ENCODE measurements at places on chromosomes 3 and 15.

DNA sequence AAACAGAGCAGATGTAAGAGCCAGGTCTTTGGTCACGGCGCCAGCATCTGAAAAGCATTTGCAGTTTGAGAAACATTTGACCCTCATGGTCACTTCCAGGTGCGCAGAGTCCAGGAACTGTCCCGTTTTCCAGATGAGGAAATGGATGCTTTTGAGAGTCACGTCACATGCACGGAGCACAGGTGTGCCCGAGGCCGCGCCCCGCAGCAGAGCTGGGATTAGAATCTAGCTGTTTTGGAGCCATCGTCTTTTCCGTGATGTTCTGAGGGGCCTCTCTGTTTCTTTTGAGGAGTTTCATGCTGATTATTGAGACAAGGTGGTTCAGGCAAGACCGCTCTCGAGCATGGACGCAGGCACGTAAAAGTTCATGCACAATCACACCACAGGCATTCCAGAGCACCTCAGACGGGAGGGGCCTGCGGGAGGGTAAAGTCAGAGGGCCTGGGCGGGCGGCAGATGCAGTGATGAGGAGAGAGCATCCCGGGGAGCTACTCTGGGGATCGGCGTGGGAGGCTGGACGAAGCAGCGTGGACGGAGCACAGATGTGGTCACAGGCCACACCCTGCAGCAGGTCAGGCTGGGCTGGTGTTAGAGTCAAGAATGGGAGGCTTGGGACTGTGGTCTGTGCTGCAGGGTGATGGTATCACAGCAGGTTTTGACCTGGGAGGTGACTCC is 139.2 kb upstream of the MEF2A start:
- no peaks in the 10 kb centered on the region for H3K36me3 ChIP-seq
- H3K27me3 ChIP-seq, result no peaks in the 10 kb centered on the region
- no peak overlapping the region for H3K27ac ChIP-seq
- peaks cover 19% of the 10 kb centered on the region for H3K4me1 ChIP-seq
- no peak for DNase-seq

DNA sequence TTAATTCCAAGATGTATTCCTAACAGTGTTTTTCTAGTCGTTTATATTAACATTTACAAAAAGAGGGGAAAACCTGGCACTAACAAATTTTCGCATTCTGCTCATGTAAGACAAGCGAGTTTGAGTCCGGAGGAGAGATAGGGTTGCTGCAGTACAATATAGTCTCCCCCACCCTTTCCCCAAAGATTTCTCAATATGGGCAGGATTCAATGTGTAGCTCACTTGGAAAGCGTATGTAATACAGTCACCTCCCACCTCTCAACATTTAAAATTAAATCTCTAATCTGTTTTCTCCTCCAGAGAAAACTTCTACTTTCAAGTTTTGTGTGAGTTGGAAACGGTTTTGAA is 57.9 kb downstream of the CMSS1 start:
- peaks cover 31% of the 10 kb centered on the region for H3K27me3 ChIP-seq
- peak overlapping the region; percentile 66 for H3K4me3 ChIP-seq
- no peaks in the 10 kb centered on the region for H3K36me3 ChIP-seq
- no peaks in the 10 kb centered on the region for H3K4me1 ChIP-seq
- DNase-seq, result no peak

DNA sequence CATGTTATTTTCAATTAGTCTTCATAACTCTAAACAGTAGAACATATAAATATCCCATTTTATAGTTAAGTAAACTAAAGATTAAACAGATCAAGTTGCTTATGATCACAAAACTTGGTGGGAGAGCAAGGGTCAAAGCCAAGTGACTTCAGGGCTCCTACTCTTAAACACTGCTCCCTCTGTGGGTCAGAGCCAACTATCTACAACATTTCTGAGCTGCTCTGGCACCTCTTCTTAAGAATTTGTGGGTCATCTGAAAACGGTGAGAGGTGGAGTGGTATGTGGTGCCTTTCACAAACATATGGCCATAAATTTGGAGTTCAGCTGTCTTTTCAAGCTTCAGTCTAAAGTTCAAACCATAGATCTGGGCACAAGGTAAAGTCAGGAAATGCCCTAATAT is 10.9 kb downstream of the ATG3 start:
- H3K27me3 ChIP-seq, result no peaks in the 10 kb centered on the region
- H3K36me3 ChIP-seq, result peaks cover 7% of the 10 kb centered on the region
- no peaks in the 10 kb centered on the region for H3K4me1 ChIP-seq
- DNase-seq, result no peak
- no peak overlapping the region for H3K27ac ChIP-seq
- H3K4me3 ChIP-seq, result no peak overlapping the region

DNA sequence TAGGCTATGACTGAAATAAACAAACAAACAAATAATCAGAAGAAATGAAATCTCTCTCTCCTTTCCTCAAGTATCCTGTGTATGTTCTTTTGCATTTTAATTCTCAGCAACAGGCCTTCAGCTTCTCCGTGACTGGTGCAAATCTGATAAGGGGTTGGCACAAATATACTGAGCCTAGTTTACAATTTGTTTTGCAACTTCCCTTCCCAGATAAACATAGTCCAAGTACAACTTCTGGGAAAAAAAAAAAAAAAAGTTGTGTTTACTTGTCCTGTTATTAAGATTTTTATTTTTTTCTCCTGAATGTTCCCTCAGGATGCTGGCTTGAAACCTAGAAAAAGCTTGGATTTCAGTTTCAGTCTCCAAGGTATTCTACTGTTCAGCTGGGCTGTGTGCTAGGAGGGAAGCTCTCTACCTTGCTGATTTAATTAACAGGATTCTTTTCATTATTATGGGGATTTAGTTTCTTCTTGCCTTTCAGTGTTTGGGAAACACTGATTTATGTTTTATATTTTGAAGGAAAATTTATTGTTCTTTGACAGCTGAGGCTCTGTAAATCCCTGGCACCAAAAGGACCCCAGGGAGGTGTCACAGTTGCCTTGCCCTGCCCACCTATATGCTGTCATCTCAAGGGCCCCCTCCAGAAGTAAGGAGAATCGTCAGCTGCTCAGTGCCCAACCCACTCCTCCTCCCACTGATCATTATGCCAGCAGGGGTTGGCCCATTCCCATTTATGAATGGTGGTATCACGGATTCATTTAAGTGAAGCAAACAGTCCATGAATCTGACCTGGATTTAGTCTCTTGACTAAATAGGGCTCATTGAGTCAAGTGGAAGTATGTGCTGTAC is 185.2 kb downstream of the MEIS2 start:
- no peak overlapping the region for H3K4me3 ChIP-seq
- H3K4me1 ChIP-seq, result peaks cover 4% of the 10 kb centered on the region
- no peak overlapping the region for H3K27ac ChIP-seq
- no peaks in the 10 kb centered on the region for H3K36me3 ChIP-seq
- H3K27me3 ChIP-seq, result no peaks in the 10 kb centered on the region

- no peak overlapping the region for H3K4me3 ChIP-seq
- peaks cover 37% of the 10 kb centered on the region for H3K4me1 ChIP-seq
- H3K36me3 ChIP-seq, result no peaks in the 10 kb centered on the region
- no peak overlapping the region for H3K27ac ChIP-seq
- DNase-seq, result no peak
- H3K27me3 ChIP-seq, result no peaks in the 10 kb centered on the region
These were observed 49.9 kb upstream of the FURIN start for GRCh38 chr15:90818251-90819210.

- no peak overlapping the region for H3K4me3 ChIP-seq
- no peaks in the 10 kb centered on the region for H3K36me3 ChIP-seq
- H3K27ac ChIP-seq, result peak overlapping the region; percentile 65
- no peak for DNase-seq
These were observed 9.2 kb downstream of the CADM2 start for GRCh38 chr3:84967767-84968581.

DNA sequence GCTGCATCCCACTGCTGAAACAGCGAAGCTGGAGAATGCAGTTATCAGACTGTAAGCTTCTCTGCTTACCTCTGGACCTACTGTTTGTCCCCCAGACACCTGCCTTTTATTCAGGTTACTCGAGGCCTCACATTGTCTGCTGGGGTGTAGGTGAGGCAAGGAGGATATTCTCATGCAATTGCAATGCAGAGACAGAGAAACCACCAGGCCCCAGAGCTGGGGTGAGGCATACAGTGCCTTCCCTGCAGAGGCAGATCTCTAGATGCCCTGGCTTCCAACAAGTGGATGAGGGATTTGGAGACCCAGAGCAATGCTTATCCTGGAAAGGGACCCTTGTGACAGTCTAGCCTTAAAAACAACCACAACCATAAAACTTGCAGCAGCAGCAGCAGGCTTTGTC is 263.4 kb upstream of the ST8SIA2 start:
- H3K4me1 ChIP-seq, result peaks cover 4% of the 10 kb centered on the region
- no peak overlapping the region for H3K4me3 ChIP-seq
- DNase-seq, result no peak

GRCh38 chr3:129727707-129728106 is 121.2 kb upstream of the PLXND1 start:
- no peaks in the 10 kb centered on the region for H3K27me3 ChIP-seq
- no peak overlapping the region for H3K27ac ChIP-seq

DNA sequence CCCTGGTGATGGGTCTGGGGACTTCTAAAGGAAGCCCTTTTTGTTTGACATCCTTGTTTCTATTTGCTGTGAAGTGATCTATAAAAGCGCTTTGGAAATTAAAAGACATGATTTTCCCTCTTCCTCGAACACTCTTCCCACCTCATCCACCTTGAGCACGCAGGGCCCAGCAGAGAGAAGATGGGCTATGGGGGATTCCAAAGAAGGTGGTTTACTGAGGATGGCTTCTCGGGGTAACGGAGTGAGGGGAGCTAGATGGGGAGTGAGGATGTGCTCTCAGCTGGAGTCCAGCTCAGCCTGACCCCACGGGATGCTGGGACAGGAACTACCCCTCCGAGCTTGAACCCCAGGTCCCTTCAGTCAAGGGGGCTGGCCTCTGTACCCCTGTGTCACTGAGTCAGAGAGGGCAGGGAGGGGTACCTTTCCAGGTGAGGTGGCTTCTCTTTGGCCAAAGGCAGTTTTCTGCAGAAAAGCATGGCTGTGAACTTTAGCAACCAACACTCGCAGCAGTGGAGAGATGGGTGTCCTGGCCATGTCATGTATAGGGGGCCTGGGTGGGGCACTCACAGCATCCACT is 180.7 kb upstream of the SMAD3 start:
- H3K27ac ChIP-seq, result no peak overlapping the region
- no peaks in the 10 kb centered on the region for H3K27me3 ChIP-seq
- no peak overlapping the region for H3K4me3 ChIP-seq
- no peaks in the 10 kb centered on the region for H3K36me3 ChIP-seq

DNA sequence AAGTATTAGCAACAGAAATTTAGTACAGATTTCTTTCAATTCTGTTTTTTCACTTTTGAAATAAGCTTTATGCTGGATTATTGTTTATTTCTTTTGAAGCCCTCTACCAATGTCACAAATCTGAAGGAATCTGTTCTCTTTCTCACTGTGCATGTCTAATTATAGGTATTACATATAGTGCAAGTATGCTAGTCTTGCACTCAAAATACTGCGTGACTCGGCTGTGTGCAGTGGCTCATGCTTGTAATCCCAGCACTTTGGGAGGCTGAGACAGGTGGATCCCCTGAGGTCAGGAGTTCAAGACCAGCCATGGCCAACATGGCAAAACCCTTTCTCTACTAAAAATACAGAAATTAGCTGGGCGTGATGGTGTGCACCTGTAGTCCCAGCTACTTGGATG is 95.8 kb upstream of the PLAAT1 start:
- no peaks in the 10 kb centered on the region for H3K27me3 ChIP-seq
- H3K4me3 ChIP-seq, result no peak overlapping the region
- H3K36me3 ChIP-seq, result no peaks in the 10 kb centered on the region
- H3K27ac ChIP-seq, result no peak overlapping the region
- no peaks in the 10 kb centered on the region for H3K4me1 ChIP-seq
- peak; percentile 4 for DNase-seq

DNA sequence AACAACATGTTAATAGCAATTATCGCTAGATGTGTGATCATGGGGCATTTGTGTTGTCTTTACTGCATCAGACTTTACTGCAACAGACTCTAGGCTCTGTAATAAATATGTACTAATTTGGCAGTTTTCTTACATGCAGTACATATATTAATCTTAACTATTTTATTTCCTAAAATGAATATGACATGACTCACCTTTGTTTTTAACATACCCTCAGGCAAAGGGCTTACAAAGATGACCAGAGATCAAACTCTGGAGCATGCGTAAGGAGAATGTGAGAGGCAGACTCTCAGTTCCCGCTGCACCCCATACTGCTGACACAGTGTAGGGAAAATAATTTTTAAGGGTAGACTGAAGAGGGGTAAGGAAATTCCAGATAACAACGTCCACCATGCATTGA is 7.2 kb upstream of the FAM174B start:
- no peaks in the 10 kb centered on the region for H3K27me3 ChIP-seq
- H3K27ac ChIP-seq, result no peak overlapping the region
- H3K4me3 ChIP-seq, result no peak overlapping the region

DNA sequence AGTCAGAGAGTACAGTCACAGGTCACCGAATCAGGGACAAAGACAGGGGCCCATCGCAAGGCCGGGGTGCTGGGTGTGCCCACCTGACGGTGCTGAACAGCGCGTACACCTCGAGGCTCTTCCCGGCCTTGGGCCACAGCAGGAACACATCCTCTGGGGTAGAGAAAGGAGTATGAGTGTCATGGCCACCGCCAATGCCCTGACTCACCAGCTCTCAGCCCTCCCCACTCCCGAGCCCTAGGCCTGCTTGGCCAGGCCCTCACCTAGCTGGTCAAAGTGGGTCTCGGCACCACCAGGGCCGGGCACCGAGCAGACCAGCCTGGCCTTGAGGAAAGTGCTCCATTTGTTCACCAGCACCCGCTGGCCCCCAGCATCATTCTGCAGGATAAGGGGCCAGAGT is 4.2 kb downstream of the SEMA3G start:
- H3K4me3 ChIP-seq, result no peak overlapping the region
- peaks cover 43% of the 10 kb centered on the region for H3K4me1 ChIP-seq
- H3K27ac ChIP-seq, result no peak overlapping the region
- no peaks in the 10 kb centered on the region for H3K27me3 ChIP-seq
- H3K36me3 ChIP-seq, result peaks cover 6% of the 10 kb centered on the region

DNA sequence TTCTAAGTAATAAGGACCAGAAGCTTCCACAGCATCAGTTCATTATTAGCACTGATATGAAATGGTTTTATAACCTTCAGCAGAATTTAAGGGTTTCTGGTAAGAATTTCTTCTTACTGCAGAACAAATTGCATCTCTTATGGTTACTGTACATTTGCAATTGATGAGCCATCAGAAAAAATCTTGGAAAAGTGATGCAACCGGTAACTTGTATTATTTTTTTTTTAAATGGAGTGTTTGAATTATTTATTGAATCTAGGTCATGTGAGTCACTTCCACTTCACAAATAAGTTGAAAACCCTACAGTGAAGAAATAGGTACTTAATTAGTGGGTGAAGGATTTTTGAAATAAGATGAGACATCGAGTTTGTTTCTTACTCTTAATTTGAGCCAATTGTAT is 786.0 kb downstream of the TUSC7 start:
- no peak overlapping the region for H3K27ac ChIP-seq
- H3K27me3 ChIP-seq, result no peaks in the 10 kb centered on the region
- DNase-seq, result no peak
- H3K4me3 ChIP-seq, result no peak overlapping the region
- H3K4me1 ChIP-seq, result no peaks in the 10 kb centered on the region

- no peak for DNase-seq
- no peaks in the 10 kb centered on the region for H3K36me3 ChIP-seq
- no peak overlapping the region for H3K4me3 ChIP-seq
- H3K4me1 ChIP-seq, result no peaks in the 10 kb centered on the region
- no peaks in the 10 kb centered on the region for H3K27me3 ChIP-seq
These were observed 73.9 kb downstream of the PEX5L start for GRCh38 chr3:179962629-179963387.

Data from spinal cord (tissue), 10 donors.